ENCODE measurements at places on chromosomes 7 and 10.

DNA sequence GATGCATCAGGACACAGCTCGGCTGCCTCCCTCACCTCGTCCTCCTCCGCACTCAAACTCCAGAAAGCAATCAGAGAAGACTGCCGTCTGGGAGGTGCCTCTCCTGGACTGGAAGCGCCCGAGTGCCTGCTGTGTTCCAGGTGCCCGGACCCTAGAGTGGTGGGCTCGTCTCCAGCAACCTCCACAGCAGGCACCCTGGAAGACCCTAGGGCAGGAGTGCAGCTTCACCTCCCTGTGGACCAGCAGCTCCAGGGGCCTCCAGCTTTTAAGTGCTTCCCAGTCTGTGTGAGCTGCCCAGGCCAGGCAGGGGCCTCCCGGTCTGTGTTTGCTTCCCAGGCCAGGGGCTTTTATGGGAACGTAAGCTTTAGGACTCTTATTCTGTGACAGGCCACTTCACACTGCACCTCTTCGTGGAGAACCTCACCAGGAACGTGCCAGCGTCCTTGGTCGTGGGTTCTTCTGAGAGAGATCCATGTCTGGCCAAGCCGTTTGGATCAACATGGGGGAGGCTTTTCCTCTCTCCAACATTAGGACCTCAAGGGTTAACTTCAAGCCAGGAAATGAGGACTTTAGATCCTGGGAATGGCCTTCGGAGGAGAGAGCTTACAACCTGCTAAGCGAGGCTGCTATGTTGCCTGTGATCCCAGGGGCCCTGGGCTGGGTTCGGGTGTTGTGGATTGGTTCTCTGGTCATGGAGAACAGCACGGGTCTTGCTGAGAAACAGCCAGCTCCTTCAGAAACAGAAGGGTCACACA, 5.9 kb upstream of the PWWP2B start:
- DNase-seq = no peak

DNA sequence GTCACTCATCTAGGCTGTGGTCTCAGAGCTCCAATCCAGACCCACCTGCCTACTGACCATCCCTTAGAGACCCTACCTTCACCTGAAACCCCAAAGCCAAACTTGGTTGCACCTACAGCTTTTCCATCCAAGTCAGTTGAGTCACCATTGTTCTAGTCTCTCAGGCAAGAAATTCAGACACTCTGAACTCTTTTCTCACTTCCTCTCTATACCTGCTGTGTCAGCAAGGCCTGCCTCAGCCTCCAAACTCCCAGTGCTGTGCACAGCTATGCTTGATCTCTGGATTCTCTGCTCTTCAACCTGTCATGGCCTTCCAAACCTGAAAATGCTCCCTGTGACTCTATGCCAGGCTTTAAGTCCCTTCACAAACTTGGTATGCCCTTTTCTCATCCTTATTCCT, 47.4 kb upstream of the MTURN start:
- no peak for DNase-seq

GRCh38 chr7:56087445-56087844, 5.3 kb downstream of the PHKG1 start:
- no peak for DNase-seq

GRCh38 chr10:71860243-71861029, 9.4 kb upstream of the PSAP start:
- DNase-seq = peak; percentile 95

DNA sequence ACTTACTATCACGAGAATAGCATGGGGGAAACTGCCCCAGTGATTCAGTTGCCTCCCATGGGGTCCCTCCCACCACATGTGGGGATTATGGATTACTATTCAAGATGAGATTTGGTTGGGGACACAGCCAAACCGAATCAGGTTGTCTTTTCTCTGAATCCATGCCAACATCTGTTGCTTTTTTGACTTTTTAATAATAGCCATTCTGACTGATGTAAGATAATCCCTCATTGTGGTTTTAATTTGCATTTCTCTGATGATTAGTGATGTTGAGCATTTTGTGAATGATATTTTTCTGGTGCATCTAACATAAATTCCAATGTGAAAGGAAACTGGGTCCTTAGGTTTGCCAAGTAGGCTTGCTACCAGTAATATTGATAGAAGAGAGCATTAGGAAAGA, 69.0 kb upstream of the ARHGAP21 start:
- DNase-seq = no peak

- DNase-seq = no peak
Observed at GRCh38 chr7:24669971-24670591, 87.2 kb downstream of the GSDME start.

DNA sequence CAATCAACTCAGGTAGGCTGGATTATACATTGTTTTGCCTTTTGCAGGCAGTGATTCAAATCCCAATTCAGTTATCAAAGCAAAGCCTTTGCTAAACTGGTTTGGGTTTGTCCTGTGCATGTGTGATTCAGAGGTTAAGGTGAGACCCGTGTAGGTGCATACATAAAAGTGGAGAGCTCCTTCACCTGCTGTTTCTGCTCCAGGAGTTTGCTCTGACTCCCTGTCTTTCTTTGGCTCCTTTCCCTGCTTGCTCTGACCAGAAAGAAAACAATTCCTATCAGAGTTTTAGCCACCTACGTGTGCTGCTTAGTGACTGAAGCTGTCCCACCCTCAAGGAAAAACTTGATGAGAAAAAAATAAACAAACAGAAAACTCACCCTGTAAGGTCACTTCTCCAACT, 101.1 kb downstream of the TPST1 start:
- DNase-seq = no peak

DNA sequence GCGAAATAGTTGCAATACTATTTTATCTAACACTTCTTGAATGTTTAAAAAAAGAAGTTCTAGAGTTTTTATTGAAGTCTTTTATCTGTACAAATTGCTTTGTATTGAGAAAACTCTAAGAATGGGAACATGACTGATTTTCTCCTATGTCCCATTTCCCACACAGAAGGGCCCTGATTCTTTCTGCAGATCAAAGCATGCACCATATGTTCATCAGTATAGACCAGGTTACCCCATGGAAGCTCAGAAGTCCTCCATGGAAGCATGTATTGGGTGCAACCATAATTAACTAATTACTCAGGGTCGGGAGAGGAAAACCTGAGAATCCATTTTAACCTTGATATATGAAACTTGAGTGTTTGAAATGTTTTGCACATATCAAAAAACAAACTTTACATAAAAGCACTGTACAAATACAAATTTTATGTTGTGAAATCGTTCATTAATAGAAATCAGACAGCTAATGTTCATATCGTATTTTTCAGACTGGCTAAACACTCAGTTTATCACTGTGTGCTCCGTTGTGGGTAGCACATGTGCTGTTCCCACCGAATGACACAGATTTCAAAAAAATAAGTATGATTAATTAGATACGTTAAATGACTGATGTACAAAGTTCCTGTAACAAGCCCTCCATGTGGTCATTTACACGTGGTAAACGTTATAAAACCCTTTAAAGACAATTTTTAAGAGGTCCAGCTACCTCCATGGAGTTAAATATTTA, 71.5 kb downstream of the PTF1A start:
- DNase-seq = no peak

DNA sequence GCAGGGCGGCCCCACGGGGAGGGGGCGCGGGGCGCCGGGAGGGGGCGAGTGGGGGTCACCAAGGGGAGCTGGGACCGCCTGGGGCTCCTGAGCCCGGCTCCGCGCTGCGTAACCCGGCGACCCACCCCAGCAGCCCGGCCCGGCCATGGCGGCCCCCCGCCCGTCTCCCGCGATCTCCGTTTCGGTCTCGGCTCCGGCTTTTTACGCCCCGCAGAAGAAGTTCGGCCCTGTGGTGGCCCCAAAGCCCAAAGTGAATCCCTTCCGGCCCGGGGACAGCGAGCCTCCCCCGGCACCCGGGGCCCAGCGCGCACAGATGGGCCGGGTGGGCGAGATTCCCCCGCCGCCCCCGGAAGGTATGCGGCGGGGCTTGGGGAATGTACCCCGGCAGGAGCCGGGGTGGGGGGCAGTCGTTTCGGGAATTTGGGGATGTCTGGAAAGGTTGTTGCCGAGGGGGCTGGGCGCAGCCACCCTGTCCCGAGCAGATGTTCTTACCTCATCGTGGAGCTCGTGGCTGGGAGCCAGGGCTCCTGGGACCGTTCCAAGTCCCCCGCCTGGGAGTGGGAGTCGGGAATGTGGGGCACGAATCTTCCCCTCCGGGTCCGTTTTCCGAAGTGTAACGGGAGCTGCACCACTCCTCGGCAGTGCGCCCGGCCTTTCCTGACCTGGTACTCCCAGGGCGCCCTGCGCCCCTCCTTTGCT, 431 bp downstream of the ZYX start:
- peak; percentile 82 for DNase-seq

- DNase-seq = peak; percentile 13
Observed at GRCh38 chr7:47751043-47751442, 169.1 kb upstream of the TNS3 start.

DNA sequence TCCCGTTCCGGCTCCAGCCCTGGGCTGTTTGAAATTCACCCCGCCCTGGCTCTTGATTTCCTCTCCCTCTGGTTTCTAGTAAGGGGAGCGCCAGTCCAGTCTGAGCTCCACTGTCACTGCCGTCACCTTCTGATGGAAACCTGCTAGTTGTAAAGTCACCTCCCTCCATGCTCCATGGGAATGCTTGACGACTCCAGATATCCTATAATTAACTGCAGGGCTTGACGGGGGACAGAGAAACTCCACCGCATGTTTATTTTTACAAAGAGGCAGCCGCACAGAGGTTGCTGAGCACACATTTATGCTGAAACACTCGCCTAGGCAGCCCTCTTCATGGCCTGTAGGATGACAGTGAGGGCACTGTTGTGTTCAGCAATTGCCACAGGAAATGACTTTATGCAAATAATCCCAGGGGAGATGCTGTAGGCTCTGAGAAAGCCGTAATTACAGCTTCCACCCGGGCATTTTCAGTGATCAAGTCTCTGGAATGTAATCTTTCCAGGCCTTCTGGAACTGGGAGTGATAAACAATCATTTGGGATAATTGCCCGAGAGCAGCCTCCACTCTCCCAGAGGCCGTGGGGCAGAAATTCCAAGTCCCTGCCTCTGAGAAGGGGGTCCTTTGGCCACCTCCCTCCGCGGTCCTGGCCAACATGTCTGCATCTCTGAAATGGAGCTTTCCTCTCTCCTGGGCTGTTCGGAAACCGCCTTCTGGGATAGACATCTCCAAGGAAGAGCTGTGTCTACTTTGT, 300.5 kb downstream of the KLF6 start:
- DNase-seq = no peak

DNA sequence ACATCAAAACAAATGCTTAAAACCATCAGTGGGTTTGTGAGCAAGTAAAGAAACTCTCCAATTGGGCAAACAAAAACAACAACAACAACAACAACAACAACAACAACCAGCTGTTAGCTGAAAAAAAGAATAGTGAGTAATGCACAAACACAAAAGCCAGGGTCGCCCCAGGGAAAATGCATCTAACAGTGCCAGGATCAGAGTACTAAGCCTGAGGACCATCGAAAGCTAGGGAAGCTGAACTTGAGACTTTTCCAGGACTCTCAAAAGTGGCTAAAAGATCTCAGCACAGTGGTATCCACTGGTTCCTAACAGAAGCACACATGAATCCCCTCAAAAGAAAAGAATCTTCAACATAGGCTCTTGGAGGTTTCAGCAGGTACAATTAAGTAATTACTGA, 83.3 kb downstream of the CPXM2 start:
- DNase-seq = no peak

DNA sequence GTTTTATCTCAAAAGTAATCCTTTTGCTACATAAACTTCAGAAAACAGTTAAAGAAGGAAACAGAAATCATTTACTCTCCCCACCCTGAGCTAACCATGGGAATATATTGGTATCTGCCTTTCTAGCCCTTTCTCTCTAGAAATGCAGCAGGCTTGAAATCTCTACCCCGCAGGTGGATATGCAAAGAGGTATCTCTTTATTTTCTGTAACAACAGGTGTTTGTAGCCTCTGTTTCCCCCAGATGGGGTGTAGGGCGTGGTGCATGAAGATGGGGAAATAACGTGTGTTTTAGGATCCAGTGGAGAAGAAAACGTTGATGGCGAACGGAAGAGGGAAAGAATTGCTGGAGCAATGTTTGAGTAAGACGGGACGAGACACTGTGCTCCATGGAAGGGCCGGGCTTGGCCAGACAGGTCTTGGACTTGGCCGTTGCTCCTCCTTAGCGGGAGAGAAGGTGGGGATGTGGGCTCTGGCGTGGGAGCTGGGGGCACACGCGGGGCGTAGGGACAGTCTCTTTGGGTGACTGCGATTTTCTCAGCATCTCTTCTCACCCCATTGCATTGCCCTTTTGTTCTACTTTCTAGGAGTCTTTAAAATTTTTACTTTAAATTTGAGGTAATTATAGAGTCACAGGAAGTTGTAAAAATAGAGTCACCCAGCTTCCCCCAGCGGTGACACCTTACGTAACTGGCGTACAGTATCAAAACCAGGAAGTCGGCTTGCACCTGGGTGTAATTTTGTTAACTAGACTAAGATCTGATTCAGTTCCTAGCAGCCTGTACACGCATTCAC, 82.9 kb downstream of the ELFN1 start:
- no peak for DNase-seq

DNA sequence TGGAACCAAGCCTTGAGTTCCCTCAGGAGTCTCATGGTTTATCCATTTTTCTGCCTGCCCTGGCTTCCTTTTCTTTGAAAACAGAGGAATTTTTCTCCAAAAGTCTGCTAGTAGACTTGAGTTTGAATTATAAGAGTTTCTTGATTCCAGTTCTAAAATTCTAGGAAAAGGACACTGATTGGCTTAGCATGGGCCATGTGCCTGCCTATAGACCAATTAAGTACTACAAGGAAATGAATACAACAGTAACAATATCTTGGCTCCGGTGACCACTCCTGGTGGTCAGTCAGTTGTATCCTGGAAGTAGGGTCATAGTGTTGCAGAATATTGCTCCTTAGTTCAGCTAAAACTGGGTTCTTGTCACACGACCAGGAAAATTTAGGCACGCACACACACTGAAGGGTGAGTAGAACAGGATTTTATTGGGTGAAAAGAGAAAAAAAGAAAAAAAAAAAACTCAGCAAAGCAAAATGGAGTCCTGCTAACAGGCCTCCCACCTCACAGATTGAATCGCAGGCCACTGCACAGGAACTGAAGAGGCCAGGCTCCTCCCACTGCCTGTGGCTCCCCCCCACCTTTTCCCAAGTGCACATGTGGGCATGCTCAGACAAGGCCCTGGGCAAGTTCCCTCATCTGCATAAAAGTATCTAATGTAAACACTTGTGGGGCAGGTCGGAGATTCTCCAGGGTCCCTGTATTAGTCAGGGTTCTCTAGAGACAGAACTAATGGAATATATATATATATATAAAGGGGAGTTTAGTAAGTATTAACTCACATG, 155.1 kb downstream of the LYZL1 start:
- DNase-seq = no peak

GRCh38 chr10:121921238-121921931, 6.4 kb downstream of the ATE1 start:
- no peak for DNase-seq

DNA sequence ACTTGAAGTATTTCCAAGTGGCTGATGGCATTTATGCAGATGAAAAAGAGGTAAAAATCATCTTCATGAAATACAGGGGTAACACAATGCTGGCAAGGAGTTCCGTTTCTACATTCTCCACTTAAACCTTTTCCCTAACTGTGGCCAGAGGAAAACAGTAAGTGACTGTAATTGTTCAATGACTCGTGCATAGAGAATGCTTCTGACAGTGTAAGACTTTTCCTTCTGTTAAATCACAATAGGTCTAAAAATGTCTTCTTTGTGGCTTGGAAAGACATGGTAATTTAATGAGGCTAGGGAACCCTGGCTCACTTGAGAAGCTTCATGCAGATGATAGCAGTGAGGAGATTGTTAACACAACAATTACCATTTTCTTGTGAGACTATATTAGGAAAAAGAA, 50.3 kb upstream of the RSU1 start:
- no peak for DNase-seq

GRCh38 chr10:491667-492424, 197.6 kb downstream of the DIP2C start:
- no peak for DNase-seq

All from breast epithelium (tissue), 4 donors.